ENCODE measurements at places on chromosomes 11 and 22. TPM values are rescaled to one million over a fixed set of nuclear protein-coding genes. Genes with fewer than 3 reads are reported as not detected.

DNA sequence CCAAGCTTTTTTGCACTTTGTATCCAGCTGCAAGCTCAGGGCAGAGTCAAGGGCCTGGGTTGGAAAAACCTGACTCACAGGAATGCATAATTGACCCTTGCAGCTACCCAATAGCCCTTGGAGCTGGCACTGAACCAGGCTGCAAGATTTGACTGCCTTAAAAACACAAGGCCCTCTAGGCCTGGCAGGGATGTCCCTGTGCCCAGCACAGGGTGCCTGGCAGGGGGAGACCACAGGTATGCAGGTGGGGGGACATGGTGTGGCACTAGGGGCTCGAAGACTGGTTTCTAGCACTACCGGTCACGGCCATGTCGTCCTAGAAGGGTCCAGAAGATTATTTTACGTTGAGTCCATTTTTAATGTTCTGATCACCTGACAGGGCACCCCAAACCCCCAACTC, 30.2 kb downstream of the SBF1 start:
- H3K4me1 ChIP-seq: no peaks in the 10 kb centered on the region
- H3K4me3 ChIP-seq: no peak overlapping the region
- no peaks in the 10 kb centered on the region for H3K27me3 ChIP-seq
- H3K36me3 ChIP-seq: peaks cover 23% of the 10 kb centered on the region
- no peak for DNase-seq

- H3K36me3 ChIP-seq: no peaks in the 10 kb centered on the region
- H3K27ac ChIP-seq: no peak overlapping the region
- peaks cover 29% of the 10 kb centered on the region for H3K4me1 ChIP-seq
- H3K27me3 ChIP-seq: no peaks in the 10 kb centered on the region
- no peak for DNase-seq
Measured at GRCh38 chr11:110096496-110096895, 3.3 kb downstream of the ZC3H12C start.

GRCh38 chr11:130999992-131000770, 83.9 kb upstream of the SNX19 start:
- H3K4me3 ChIP-seq: peak overlapping the region; percentile 38
- no peaks in the 10 kb centered on the region for H3K27me3 ChIP-seq
- peak overlapping the region; percentile 57 for H3K27ac ChIP-seq
- peaks cover 38% of the 10 kb centered on the region for H3K4me1 ChIP-seq

DNA sequence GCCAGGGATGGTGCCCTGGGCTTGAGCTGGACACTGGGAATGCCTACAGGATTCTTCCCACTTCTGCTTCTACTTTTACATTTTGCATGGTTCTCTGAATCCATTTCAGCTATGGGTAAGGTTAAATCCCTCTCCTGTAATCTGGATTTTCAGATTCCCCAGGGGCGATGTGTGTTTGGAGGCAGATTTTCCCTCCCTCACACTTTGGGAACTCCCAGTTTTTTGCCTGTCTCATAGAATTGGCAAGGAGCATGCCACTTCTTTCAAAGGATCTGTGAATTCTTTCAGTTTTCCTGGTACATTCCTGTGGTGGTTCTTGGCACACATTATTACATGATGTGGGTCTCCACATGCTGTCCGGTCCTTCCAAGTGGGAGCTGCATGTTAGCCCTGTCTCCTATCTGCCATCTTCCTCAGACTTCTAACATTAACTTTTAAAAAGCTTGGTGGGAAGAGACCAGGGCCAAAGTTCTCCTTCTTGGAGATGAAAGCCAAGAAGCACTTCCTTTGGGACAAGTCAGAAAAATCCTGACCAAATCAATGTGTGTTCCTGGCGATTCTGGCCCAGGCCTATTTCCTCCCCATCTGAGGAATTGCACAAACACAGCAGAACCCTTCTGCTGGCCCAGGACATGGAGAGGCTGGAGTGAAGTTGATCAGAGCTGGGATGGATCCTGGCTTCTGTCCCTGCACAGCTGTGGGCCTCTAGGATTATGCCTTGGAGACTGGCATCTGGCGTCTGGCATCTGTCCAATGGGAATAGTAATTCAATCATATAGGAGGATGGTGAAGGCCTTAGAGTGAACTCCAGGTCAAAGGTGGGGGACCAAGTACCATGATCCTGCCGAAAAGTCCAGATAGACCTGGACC, 5.4 kb upstream of the APOL2 start:
- DNase-seq: no peak
- H3K4me1 ChIP-seq: peaks cover under 1% of the 10 kb centered on the region
- H3K4me3 ChIP-seq: no peak overlapping the region
- no peaks in the 10 kb centered on the region for H3K36me3 ChIP-seq

GRCh38 chr22:49715450-49715849, 112.2 kb downstream of the BRD1 start:
- H3K4me1 ChIP-seq: no peaks in the 10 kb centered on the region
- no peak for DNase-seq
- H3K27ac ChIP-seq: no peak overlapping the region
- no peak overlapping the region for H3K4me3 ChIP-seq
- no peaks in the 10 kb centered on the region for H3K36me3 ChIP-seq

GRCh38 chr11:121426476-121427399, 25.4 kb upstream of the SORL1 start:
- H3K27ac ChIP-seq: no peak overlapping the region
- no peaks in the 10 kb centered on the region for H3K4me1 ChIP-seq
- H3K36me3 ChIP-seq: no peaks in the 10 kb centered on the region
- no peak overlapping the region for H3K4me3 ChIP-seq
- DNase-seq: no peak
- peaks cover 26% of the 10 kb centered on the region for H3K27me3 ChIP-seq

- H3K27ac ChIP-seq: peak overlapping the region; percentile 93
- peaks cover 33% of the 10 kb centered on the region for H3K4me1 ChIP-seq
- no peak overlapping the region for H3K4me3 ChIP-seq
- no peaks in the 10 kb centered on the region for H3K27me3 ChIP-seq
Measured at GRCh38 chr11:79243422-79244210, 197.2 kb downstream of the TENM4 start.

- no peaks in the 10 kb centered on the region for H3K4me1 ChIP-seq
- H3K27ac ChIP-seq: no peak overlapping the region
- peaks cover 4% of the 10 kb centered on the region for H3K36me3 ChIP-seq
- H3K27me3 ChIP-seq: no peaks in the 10 kb centered on the region
Measured at GRCh38 chr11:103367650-103368049, 258.4 kb downstream of the DYNC2H1 start.

DNA sequence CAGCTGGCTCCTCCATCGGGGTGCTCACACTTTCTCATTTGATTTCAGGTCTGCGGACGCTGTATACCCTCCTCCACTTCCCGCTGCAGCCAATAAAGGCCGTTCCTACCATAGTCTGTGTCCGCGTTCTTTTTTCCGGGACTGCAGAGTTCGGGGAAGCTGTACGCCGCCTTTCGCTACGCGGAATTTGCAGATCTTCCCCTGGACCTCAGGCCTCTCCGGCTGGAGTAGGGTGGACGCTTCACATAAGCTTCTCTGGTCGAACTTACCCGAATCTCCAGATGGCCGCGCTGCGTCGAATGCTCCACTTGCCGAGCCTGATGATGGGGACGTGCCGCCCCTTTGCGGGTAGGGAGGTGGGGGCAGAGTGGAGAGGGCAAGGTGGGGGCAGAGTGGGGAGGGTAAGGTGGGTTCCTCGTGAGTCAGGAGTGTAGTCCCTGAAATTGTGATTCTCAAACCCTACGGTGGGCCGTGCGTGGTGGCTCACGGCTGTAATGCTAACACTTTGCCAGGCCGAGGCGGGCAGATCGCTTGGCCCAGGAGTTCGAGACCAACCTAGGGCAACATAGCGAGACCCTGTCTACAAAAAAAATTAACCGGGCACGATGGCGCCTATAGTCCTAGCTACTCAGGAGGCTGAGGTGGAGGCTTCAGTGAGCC, 617 bp downstream of the CSKMT start:
- H3K27me3 ChIP-seq: no peaks in the 10 kb centered on the region
- peaks cover 25% of the 10 kb centered on the region for H3K4me1 ChIP-seq
- H3K36me3 ChIP-seq: peaks cover 23% of the 10 kb centered on the region
- H3K4me3 ChIP-seq: peak overlapping the region; percentile 93

DNA sequence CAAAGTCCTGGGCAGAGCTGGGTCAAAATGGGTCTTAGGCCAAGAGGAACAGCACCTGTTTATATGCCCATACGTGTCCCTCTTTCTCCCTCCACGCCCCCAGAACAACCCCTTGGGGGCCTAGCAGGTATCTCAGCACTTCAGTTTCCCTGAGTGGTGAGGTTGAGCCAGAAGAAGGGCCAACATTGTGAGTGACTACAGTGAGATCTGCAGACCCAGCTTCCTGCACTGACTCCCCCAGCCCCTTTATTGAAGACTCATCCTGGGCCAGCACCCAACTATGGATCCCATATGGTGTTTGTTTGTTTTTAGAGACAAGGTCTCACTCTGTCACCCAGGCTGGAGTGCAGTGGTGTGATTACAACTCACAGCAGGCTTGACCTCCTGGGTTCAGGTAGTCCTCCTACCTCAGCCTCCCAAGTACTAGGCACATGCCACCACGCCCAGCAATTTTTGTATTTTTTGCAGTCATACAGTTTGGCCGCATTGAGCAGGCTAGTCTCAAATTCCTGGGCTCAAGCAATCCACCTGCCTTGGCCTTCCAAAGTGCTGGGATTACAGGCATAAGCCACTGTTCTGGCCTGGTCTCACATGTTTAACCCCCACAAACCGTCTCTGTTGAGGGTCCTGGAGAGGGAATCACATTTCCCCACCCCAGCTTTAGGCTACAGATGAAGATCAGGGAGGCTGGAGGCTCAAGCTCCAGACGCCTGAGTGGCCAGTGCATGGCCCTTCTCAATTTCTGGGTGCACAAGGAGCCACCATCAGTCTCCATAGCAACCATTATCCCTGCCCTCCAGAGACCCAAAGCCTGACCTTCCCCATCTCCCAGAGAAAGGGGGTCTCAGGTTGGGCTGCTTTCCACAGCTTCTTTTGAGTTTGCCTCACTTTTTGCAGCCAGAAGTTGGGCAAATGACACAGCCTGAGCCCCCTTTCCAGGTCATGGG, 1.7 kb upstream of the LARGE2 start:
- peaks cover 10% of the 10 kb centered on the region for H3K36me3 ChIP-seq
- DNase-seq: no peak
- no peaks in the 10 kb centered on the region for H3K27me3 ChIP-seq
- H3K27ac ChIP-seq: no peak overlapping the region

DNA sequence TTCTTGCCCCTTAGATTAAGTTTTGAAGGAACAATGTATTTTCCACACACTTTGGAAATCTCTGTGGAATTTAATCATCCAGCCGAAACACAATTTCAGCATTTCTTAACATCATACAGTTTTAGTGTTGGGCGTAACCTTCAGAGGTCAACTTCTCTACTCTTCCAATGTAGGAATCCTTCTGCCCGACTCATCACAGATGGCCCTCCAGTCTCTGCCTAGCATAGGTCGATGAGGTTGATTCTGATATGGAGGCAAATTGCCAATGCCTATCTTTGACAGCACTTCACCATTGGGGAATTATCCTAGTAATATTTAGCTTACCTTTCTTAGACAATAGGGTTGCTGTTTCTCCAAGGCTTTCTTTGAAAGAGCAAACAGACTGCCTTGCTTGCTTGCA, 175.7 kb upstream of the TTC12 start:
- peaks cover 2% of the 10 kb centered on the region for H3K4me1 ChIP-seq
- no peaks in the 10 kb centered on the region for H3K36me3 ChIP-seq
- peaks cover 3% of the 10 kb centered on the region for H3K27me3 ChIP-seq
- no peak for DNase-seq
- H3K27ac ChIP-seq: no peak overlapping the region

GRCh38 chr11:9936754-9937153, 272.9 kb downstream of the SWAP70 start:
- H3K4me3 ChIP-seq: no peak overlapping the region
- H3K27ac ChIP-seq: no peak overlapping the region

GRCh38 chr11:68206211-68206610, 6.9 kb downstream of the KMT5B start:
- peak; percentile 28 for DNase-seq
- H3K4me1 ChIP-seq: peaks cover 7% of the 10 kb centered on the region
- H3K27ac ChIP-seq: no peak overlapping the region
- H3K27me3 ChIP-seq: no peaks in the 10 kb centered on the region
- H3K4me3 ChIP-seq: no peak overlapping the region
- H3K36me3 ChIP-seq: no peaks in the 10 kb centered on the region

GRCh38 chr11:84398017-84398626, 1112.0 kb upstream of the CCDC90B start:
- no peaks in the 10 kb centered on the region for H3K27me3 ChIP-seq
- no peaks in the 10 kb centered on the region for H3K36me3 ChIP-seq
- H3K27ac ChIP-seq: no peak overlapping the region
- H3K4me3 ChIP-seq: no peak overlapping the region
- H3K4me1 ChIP-seq: no peaks in the 10 kb centered on the region
- no peak for DNase-seq

DNA sequence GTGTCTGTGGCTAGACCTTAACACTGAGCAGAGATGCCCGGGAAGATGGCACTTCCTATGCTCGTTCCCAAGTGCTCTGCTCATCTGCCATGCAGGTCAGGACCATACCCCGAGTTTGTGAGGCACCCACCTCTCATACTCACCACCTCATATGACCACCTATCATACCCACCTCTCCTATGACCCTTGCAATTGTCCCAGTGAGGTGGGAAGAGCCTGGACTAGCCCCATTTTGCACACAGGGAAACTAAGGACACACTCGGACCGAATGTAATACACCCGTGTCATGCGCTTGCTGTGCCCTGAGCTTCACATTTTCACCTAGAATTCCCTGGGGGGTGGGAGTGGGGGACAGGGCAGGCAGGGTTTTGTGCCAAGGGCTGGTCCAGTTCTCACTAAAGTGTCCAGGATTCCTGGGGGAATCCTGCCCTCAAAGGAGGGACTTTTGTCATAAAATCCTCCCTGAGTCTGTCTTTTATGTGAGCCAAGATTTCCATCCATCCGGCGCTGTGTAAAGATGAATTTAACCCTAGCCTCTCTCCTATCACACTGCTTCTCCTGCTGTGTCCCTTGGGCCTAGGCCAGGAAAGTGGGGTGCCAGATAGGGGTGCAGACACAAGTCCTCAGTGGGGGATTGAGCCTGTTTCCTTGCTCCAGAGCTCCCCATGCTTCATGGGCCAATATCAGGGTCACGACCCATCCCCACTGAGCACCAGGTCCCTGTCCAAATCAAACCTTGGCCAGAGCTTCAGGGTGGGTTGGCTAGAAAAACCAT, 20.0 kb downstream of the TPBGL start:
- no peak overlapping the region for H3K4me3 ChIP-seq
- no peak for DNase-seq
- no peaks in the 10 kb centered on the region for H3K4me1 ChIP-seq
- no peak overlapping the region for H3K27ac ChIP-seq
- H3K36me3 ChIP-seq: no peaks in the 10 kb centered on the region

GRCh38 chr11:66119348-66120133, 49.5 kb downstream of the PACS1 start:
- no peak for DNase-seq
- H3K27me3 ChIP-seq: no peaks in the 10 kb centered on the region
- peak overlapping the region; percentile 80 for H3K27ac ChIP-seq

- H3K4me3 ChIP-seq: no peak overlapping the region
- no peaks in the 10 kb centered on the region for H3K4me1 ChIP-seq
- no peaks in the 10 kb centered on the region for H3K36me3 ChIP-seq
- no peaks in the 10 kb centered on the region for H3K27me3 ChIP-seq
Measured at GRCh38 chr11:72410956-72411355, 23.4 kb downstream of the CLPB start.

OR8D4 gene
- polyA plus RNA-seq: not detected

PLCB3 gene
- 32.5 TPM for polyA plus RNA-seq

GRM5 gene
- polyA plus RNA-seq: not detected

BTBD18 gene
- polyA plus RNA-seq: not detected

TSPO gene
- polyA plus RNA-seq: 155 TPM

SLC22A9 gene
- not detected for polyA plus RNA-seq

SUN2 gene
- polyA plus RNA-seq: 23.2 TPM

MIAT gene
- polyA plus RNA-seq: 0.04 TPM

DBX1 gene
- not detected for polyA plus RNA-seq

ZNF280B gene
- not detected for polyA plus RNA-seq

GALNT18 gene
- polyA plus RNA-seq: 35.5 TPM
